ENCODE measurements at places on chromosomes 5 and 9.

DNA sequence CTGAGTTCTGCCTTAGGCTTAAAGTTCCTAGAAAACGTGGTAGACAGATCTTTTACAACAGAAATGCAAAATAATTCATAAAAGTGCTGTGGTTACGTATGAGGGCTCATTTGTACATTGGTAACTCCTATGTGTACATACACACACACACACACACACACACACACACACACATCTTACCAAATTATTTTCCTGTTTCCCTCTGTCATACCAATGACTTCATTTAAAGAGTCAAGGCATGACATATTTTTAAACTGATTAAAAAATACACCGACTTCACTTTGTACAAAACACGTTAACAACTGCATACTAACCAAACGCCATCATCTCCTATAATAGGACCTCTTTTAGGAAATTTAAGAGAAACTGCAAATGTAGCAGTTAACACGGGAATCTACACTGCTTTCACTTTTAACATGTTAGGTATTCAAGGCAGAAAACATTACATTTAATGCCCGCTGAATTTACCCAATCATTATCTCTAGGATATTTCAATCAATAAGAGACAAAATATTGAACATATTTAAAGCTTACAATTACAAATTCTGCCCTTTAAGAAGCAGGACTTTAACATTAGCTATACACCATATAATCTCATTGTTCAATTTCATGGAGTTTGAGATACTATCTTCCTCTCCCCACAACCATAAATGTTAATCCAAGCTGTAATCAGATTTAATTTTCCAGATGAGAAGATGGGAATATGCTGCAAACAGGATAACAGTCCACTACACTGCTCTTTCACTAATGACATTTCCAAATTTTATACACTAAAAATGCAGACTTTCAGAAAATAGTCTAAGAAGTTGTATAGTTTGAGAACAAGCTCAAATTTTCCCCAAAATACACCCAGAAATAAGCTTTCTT, 133.1 kb downstream of the DENND1A start:
- DNase-seq, result no peak

DNA sequence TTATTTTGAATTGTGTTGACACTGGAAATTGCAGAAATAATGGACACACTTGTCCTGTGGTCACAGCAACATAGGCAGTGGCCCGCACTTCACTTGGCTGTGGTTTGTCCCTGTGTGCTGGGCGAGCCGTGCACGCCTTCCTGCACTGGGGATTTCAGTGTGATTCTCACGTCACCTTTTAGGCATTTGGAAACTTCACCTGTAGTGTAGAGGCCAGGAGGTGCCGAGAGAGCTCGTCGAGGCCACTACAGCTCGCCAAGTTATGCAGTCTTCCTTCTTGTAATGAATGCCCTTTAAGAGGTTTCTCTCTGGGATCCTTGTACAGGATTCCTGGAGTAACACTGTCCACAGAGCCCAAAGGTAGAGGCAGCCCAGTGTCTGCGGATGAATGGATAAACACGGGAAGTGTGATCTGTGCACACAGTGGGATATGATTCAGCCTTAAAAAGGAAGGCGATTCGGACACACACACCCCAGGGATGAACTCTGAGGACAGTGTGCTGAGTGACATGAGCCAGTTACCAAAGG, 14.7 kb downstream of the TRAF2 start:
- DNase-seq, result no peak

GRCh38 chr5:168670881-168671575, 91.9 kb upstream of the PANK3 start:
- DNase-seq, result no peak

DNA sequence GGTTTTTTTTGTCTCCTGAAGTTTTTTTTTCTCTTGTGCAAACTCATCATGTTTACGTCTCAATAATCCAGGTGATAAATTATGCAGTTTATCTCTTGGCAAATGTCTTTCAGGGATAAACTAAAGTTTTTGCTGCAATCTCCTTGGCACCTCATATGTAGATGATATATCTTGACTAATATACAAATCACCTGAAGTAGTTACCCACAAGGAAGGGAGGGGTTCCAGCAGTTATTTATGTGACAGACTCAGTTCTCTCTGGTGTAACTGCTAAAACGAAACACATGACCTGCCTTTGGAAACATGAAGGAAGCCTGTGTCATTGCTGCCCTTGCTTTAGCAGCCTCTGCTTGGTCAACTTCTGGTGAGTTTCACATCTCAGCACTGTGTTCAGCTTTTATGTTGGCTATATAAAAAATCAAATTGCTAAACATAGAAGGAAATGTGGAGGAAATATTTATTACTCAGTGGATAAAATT, 39.3 kb upstream of the KIAA1958 start:
- DNase-seq, result no peak

DNA sequence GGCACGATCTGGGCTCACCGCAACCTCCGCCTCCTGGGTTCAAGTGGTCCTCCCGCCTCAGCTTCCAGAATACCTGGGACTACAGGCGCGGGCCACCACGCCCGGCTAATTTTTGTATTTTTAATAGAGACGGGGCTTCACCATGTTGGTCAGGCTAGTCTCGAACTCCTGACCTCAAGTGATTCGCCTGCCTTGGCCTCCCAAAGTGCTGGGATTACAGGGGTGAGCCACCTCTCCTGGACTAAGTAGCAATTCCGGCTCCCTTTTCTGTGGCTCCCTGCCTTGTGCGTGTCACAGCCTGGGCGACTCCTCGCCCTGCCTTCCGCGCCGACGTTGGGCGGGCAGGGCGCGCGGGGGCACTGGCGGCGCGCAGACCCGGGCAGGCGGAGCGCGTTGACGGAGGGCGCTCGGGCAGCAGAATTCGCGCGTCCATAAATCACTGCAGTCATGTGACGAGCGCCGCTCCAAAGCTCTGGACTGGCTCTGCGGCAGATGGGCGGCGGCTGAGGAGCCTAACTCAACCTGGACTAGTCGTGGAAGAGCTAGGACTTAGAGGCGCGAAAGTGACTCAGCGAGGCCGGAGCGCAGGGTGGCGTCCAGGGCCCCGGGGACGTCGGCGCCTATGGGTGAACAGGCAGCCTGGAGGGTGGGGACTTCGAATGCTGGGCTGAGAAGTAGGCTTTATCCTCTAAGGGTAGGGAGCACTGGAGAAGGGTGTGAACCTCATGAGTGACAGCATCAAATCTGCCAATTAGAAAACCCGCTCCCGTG, 1.4 kb upstream of the CIZ1 start:
- no peak for DNase-seq

- no peak for DNase-seq
Observed at GRCh38 chr5:38692346-38692745, 135.9 kb upstream of the LIFR start.

GRCh38 chr9:7320841-7321240, 478.7 kb downstream of the DMAC1 start:
- DNase-seq, result no peak

GRCh38 chr5:44875661-44876605, 67.2 kb downstream of the MRPS30 start:
- no peak for DNase-seq

DNA sequence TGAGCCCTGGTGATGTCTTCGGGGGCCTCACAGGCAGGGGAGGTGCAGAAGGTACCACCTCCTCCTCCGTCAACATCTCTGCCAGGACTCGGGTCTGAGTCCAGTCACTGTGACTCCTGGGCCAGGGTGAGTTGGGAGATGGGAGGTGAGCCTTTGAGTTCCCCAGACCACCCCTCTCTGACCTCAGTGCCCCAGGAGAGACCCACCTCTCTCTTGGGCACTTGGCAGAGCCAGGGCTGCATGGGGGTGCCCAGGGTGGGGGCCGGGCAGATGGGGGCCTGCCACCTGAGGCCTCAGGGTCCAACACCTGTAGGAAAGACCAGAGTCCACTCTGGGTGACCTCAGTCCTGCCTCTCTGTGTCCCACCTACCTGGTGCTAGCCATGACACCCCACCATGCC, 6.8 kb downstream of the KIF12 start:
- DNase-seq, result peak; percentile 59

DNA sequence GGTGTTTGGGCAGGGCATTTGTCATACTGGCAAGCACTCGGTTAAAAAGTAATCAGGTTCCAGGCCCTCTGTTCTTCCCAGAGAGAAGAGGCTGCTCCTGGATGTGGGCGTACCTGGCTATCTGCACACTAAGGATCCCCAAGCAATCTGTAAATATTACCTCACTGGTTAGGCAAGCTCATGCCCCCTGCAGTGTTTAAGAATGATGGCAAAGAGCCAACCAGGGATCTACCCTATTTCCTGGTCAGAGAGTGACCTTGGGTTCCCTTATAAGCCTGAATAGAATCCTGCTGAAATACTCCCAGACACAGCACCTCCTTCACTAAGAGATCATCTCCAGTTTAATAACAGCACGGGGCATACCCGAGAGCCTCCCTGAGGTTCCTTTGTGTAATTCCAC, 181.2 kb downstream of the PIK3R1 start:
- DNase-seq, result no peak

GRCh38 chr5:172773481-172774469, 2.8 kb upstream of the DUSP1 start:
- no peak for DNase-seq

- no peak for DNase-seq
Observed at GRCh38 chr9:32424616-32425015, 40.2 kb downstream of the ACO1 start.

- DNase-seq, result no peak
Observed at GRCh38 chr9:76987594-76988200, 31.8 kb upstream of the FOXB2 start.

- no peak for DNase-seq
Observed at GRCh38 chr5:40879163-40879942, 29.9 kb upstream of the C7 start.

- DNase-seq, result no peak
Observed at GRCh38 chr9:99859243-99859980, 37.7 kb downstream of the NR4A3 start.

- DNase-seq, result no peak
Observed at GRCh38 chr9:36165826-36166167, 3.4 kb upstream of the CCIN start.

- DNase-seq, result peak; percentile 75
Observed at GRCh38 chr9:96126321-96126881, 175.6 kb downstream of the HSD17B3 start.

DNA sequence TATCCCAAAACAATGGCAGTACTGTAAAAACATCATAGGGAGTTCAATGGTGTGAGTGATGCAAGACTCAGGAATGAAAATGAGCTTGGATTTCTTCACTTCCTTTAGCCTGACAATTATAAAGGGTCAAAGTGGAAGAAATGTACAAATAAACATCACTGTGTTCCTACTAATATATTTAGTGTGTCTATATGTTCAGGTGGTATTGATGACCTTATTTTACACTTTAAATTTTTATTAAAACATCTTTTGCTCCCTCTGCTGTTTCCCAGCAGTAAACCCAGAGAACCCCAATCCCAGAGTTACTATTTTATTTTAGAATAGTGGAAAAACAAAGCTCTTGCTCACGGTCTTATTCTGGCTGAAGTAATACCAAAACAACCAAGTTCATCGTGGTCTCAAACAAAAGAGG, 2.0 kb downstream of the LOX start:
- no peak for DNase-seq

- no peak for DNase-seq
Observed at GRCh38 chr5:68582284-68582683, 366.7 kb downstream of the PIK3R1 start.

GRCh38 chr9:6845880-6846279, 88.1 kb downstream of the KDM4C start:
- no peak for DNase-seq

GRCh38 chr5:36177715-36178523, 26.0 kb downstream of the SKP2 start:
- DNase-seq, result no peak

GRCh38 chr5:139757727-139758509, 37.7 kb upstream of the PSD2 start:
- no peak for DNase-seq

- DNase-seq, result no peak
Observed at GRCh38 chr9:15310107-15310850, 3.3 kb upstream of the TTC39B start.

- DNase-seq, result no peak
Observed at GRCh38 chr5:59943452-59944113, 50.1 kb upstream of the PDE4D start.

GRCh38 chr9:17757816-17758215, 178.9 kb downstream of the SH3GL2 start:
- DNase-seq, result no peak

DNA sequence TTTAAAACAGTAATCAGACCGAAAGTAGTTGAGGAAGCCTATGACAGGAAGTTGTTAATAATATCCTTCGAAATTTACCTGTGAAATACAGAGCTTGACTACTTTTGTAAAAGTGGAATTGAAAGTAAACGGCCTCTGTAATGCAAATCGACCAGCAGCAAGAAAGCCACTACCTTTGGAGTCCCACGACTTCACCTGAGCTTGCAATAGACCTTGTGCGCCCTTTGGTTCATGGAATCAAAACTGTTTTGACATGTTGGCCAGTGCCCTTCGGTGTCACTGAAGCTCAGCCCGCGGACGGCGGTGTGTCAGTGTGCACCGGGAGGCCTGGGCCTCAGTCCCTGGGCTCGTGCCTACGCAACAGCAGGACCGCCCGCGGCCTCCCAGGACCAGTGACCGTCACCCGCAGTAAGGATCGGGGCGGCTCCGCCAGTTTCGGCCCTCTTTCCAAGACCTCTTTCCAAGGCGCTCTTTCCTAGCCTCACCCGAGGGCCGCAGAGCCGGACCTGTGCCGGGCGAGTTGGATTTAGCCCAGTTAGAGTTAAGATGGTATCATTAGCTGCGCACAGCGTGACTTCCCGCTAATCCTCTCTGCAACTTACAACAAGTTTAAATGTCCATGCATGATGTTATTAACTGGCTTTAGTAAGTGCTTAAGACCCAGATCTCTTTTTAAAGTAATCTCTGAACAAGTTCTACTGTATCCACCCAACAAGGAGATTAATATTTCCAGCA, 223.3 kb downstream of the MEF2C start:
- DNase-seq, result no peak

DNA sequence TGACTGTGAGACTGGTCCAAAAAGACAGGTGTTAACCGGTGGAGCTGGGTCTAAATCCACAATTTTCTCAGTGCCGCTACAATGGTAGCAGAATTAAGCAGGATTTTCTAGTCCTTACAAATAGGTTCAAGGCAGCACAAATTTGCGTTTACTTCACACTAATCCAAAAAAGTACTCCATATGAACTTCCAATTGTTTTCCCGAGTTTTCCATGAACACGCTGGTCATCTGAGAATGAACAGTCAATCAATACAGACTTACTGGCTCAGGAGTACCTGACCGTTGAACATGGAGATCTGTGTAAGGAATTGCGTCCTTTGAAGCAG, 709 bp downstream of the SLC35D2 start:
- no peak for DNase-seq

- no peak for DNase-seq
Observed at GRCh38 chr9:28260330-28260729, 687.0 kb upstream of the C9orf72 start.

DNA sequence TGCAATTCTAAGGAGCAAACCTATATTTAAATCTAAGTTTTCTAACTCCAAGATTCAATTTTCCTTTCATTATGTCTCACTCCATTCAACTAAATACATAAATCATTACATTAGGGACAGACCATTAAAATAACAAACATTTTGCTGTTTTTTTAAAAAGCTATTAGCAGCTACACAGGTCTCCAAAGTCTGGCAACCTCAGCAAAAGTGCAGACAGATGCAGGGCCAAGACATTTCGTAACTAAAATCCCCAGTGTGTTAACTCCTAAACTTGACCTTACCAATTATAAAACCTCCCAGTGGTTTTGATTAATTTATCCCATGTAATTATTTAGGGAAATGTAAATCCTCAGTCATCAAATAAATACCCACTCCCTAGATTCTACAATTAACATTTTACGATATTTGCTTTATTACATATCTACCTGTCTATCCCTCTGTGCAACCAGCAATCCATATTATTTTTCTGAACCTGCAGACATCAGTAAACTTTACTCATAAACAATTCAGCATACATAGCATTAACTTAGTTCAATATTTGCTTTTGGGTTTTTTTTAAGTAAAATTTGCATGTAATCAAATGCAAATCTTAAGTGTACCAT, 64.7 kb downstream of the RGS7BP start:
- no peak for DNase-seq
